Thyroid gland (tissue), 4 donors: ENCODE measurements at places on chromosomes 7 and 10. TPM values are rescaled to one million over a fixed set of nuclear protein-coding genes. Genes with fewer than 3 reads are reported as not detected.
A peak's percentile ranks its signal among the peaks of the same experiment; 100 is the strongest.

DNA sequence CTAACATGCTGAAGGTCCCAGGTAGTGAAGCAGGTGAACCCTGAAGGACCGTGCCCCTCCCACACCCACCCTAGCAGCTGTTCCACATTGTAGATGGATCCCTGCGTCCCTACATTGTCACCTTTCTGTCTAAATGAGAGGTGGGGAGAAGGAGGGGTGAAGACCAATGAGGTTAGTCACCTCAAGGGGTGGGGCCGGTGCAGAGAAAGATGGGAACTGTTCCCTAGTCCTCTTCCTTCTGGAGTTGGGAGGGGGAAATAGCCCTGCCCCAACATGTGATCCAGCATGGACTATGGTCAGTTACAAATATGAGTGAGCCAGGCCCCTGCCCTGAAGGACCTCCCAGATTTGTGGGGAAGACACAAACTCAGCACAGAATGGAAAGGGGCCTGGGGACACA lies 124.5 kb downstream of the LHPP start:
- H3K36me3 ChIP-seq: no peaks in the 10 kb centered on the region
- H3K27me3 ChIP-seq: no peaks in the 10 kb centered on the region
- no peak overlapping the region for H3K27ac ChIP-seq
- H3K4me3 ChIP-seq: no peak overlapping the region

DNA sequence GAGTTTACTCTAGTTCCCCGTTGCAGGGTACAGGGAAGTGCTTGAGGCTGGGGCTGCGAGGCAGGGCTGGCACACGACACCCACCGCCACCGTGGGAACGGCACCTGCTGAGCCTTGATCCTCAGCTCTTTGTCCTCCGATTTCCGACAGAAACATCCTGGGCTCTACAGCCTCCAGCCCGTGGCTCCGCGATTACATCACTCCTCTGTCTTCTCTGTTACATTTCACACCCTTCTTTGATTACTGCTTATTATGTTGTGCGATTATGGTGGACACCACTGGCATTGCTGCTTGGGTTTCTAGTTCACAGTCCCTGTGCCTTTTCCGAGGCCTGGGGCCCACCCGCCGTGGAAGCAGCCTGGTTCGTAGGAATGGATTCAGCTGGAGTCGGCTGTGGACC lies 26.9 kb downstream of the FKBP6 start:
- H3K27me3 ChIP-seq: no peaks in the 10 kb centered on the region
- H3K36me3 ChIP-seq: no peaks in the 10 kb centered on the region
- no peak for DNase-seq
- H3K27ac ChIP-seq: no peak overlapping the region
- H3K4me1 ChIP-seq: peaks cover 15% of the 10 kb centered on the region
- H3K4me3 ChIP-seq: no peak overlapping the region

- H3K4me3 ChIP-seq: no peak overlapping the region
- DNase-seq: no peak
- no peaks in the 10 kb centered on the region for H3K27me3 ChIP-seq
Observed at GRCh38 chr7:40805361-40805760, 670.6 kb downstream of the SUGCT start.

GRCh38 chr10:98047009-98047741 lies 16.8 kb upstream of the CRTAC1 start:
- no peak overlapping the region for H3K4me3 ChIP-seq
- H3K36me3 ChIP-seq: no peaks in the 10 kb centered on the region
- no peak overlapping the region for H3K27ac ChIP-seq
- H3K27me3 ChIP-seq: no peaks in the 10 kb centered on the region
- no peaks in the 10 kb centered on the region for H3K4me1 ChIP-seq

GRCh38 chr7:36984710-36985312 lies 260.5 kb upstream of the AOAH start:
- no peak overlapping the region for H3K4me3 ChIP-seq
- H3K27ac ChIP-seq: no peak overlapping the region
- H3K4me1 ChIP-seq: peaks cover 7% of the 10 kb centered on the region
- no peaks in the 10 kb centered on the region for H3K27me3 ChIP-seq

DNA sequence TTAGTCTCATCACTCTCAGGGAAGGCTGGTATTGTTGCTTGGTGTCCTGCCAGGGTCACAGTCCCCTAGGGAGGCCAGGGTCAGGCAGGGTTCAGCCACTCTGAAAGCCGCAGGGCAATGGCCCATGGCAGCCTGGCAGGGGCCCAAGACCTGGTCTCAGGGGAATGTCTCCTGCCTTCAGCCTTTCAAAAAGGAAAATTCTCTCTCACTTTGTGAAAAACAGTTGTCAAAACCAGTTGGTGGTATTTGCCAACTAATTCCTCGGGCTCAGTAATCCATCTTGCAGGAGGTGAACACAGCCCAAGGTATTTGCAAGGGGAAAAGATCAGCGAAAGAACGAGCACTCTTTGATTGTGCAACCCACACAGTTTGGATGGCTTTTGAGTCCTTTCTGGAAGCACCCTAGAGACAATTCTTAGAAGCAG lies 101.5 kb downstream of the JCAD start:
- DNase-seq: peak; percentile 99
- no peak overlapping the region for H3K4me3 ChIP-seq
- H3K36me3 ChIP-seq: no peaks in the 10 kb centered on the region
- H3K4me1 ChIP-seq: peaks cover 37% of the 10 kb centered on the region
- no peaks in the 10 kb centered on the region for H3K27me3 ChIP-seq

The NXPH1 gene
- not detected for total RNA-seq

DNA sequence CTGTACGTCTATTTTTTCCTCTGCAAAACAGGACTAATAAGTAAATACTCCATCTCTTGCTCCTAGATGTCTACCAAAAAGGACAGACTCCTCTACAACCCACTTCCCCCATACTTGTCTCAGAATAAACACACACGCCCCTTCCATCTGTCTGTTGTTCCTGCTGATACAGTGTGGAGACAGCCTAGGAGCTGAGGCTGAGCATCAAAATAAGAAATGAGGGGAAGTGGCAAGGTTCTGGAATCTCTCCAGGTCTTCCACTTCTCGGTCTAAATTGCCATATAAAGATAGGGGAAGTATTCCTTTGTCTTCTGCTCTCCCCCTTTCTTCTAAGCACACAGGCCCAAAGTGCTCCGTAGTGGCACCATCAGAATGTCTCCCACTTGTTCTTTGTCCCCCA lies 30.8 kb upstream of the VSIR start:
- H3K27ac ChIP-seq: no peak overlapping the region
- no peaks in the 10 kb centered on the region for H3K4me1 ChIP-seq
- H3K36me3 ChIP-seq: no peaks in the 10 kb centered on the region
